NCI-H187 treated with DMSO at 0.1 percent for 48 hours (cell line): ENCODE measurements at places on chromosomes 6 and 20.

DNA sequence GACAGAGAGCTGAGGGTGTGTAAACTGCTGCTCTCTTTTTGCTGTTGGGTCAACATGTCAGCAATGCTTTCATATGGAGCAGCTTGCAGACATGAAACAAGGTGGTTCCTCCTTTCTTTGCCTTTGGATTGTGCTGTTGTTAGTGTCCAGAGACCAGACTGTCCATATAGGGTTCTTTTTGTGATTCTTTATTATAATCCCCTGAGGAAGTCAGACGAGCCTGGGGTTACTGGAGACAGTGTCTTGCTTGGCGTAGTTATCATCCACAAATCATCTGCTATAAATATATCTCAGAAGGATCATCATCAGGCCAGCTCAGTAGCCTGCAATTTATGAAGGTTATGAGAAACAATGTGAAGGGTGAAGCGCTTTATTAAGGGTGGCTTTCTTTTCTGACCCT, 2.3 kb upstream of the ADGRB3 start:
- DNase-seq, result no peak

DNA sequence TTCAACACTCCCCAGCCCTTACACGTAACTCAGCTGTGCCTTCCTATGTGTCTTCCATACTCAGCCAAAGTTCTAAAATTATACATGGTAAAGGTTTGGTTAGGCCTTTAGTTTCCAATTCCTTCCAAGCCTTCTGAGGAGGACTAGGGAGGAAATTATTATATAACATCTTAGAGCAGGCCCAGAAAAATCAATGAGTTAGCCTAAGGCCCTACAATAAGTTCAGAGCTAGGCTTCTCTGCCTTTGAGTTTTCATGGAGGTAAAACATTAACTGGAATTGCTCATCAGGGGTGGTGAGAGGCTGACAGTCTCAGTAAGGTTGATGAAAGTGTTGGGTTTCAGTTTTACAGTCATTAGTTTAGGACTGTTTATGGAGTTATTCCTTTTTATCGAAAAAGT, 286.0 kb downstream of the ADGB start:
- no peak for DNase-seq

GRCh38 chr6:167306401-167306998, 15.4 kb downstream of the UNC93A start:
- no peak for DNase-seq

GRCh38 chr6:8589941-8590729, 154.8 kb upstream of the SLC35B3 start:
- no peak for DNase-seq

DNA sequence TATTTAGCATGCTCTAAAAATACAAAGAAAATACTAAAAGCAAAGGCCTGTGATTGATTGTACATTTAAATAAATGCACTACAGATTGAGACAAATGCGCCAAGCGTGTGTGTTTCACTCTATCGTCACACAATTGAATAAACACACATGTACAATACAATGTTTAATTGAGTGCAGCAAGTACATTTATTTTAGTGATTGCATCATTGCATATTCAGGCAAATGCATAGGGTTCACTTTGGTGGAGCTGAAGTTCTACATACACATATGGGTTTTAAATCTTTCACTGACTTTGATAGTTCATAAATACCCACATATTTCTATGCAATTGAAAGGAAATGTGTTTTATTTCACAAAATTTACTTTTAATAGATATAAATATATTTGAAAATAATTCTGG, 750.6 kb upstream of the MMS22L start:
- DNase-seq, result no peak
